NCI-H345 (cell line): ENCODE measurements at places on chromosomes 1 and 21.
A peak's percentile ranks its signal among the peaks of the same experiment; 100 is the strongest.

- DNase-seq, result peak; percentile 85
Observed at GRCh38 chr1:155000411-155000725, 2.2 kb upstream of the ZBTB7B start.

DNA sequence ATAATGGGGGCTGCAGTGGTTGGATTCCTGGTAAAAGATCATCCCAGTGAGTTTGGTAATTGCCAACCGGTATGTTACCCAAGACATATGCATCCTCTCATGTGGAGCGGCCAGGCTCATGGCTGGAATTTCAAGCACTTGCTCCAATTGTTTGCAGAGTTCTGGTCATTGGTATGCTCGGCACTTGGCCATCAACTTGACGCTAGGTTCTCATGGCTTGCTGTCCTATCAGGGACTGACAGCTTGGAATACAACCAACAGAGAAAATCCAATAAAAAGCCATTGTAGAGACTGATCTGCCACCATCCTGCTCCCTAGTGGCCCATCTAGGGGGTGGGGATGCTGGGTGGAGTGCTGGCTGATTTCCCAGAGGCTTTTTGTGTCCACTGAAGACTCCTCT, 120.9 kb downstream of the EDEM3 start:
- DNase-seq, result no peak

DNA sequence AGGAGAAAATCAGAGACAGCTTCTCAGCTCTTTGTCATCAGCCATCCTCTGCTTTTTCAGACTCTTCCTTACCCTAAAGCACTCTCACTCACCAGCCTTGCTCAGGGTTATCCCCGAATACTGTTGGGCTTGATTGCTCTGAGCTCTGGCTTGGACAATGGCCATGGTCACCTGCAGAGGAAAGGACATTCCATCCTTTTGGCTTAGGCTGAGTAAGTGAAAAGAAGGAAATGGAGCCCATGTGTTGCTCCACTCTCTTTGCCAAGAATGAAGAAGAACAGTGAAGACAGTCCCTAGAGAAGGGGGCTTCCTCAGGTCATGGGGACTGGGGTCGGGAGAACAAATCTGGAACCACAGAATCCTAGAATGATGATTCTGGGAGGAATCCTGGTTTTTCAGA, 2.3 kb downstream of the MTMR11 start:
- no peak for DNase-seq

DNA sequence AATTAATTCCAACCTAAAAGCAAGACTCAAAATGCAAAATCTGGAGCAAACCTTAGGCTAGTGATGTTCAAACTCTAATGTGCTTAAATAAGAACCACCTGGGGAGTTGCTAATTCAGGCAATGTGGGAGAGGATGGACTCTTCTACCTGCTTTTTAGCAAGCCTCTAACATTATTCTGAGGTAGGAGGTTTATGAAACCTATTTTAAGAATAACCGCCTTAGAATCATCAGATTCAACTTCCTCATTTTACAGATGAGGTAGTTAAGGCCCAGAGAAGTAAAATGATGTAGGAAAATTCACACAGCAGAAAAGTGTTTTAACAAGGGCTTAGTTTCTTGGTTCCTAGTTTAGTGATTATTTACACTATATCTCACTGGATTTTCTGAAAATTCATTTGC, 8.6 kb upstream of the NTNG1 start:
- DNase-seq, result no peak

DNA sequence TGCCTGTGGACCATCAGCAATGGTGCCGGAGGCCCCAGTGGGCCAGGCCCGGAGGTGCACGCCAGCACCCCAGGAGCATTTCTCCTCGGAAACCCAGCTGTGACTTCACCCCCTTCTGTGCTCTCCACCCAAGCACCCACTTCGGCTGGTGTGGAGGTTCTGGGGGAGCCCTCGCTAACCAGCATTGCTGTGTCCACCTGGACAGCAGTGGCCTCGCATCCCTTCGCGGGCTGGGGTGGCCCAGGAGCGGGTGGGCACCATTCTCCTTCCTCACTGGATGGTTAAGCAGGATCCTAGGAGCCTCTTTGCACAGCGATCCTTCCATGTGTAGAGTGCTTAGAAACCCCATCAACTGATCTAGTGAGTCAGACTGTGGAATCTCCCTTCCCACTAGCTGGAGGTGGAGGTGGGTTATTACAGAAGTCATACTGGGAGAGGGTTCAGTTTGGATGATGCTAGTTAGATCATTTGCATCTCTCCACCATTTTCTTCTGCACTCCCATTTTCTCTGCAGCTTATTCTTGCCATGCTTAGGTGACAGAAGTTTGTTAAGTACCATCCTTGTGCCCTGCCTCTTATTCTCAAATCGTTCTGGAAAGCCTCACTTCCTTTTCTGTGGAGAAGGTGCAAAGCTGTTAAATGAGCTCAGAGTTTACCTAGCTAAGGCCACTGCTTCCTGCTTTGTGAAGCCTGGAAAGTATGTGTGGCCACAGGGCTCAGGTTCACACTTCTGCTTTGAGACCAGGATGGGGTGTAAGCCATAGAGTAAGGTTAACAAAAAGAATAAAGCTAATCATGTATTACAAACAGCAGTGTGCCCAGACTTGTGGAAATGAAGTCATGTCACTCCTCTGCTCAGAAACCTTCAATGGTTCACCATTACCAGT, 32.3 kb downstream of the TBX19 start:
- DNase-seq, result no peak

- no peak for DNase-seq
Observed at GRCh38 chr21:41751611-41752011, 15.2 kb downstream of the RIPK4 start.

DNA sequence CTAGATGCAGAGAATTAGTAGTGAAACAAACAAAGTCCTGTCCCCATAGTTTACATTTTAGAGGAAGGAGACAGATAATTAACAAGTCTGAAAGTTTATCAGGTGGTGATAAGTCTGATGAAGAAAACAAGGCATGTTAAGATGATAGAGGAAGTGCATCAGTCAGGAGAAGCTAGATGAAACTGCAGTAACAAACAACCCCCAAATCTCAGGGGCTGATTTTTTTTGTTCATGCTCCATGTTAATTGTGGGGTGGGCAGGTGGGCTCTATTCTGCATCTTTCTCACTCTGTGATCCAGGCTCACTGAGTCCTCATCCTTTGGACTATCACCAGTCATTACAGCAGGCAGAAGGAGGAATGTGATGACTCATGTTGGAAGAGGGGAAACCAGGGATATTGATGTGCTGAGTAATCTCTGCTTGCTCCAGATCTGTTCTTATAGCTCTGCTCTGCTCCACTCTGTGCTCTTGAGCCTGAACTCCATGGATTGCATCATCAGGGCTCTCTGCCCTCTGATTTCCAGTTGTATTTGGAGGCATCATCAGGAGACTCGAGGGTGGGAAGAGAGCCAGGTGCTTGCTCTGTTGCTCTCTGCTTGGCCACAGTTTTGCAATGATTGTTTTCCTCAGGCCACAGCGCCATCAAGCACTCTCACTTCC, 166.9 kb downstream of the IER5 start:
- no peak for DNase-seq

DNA sequence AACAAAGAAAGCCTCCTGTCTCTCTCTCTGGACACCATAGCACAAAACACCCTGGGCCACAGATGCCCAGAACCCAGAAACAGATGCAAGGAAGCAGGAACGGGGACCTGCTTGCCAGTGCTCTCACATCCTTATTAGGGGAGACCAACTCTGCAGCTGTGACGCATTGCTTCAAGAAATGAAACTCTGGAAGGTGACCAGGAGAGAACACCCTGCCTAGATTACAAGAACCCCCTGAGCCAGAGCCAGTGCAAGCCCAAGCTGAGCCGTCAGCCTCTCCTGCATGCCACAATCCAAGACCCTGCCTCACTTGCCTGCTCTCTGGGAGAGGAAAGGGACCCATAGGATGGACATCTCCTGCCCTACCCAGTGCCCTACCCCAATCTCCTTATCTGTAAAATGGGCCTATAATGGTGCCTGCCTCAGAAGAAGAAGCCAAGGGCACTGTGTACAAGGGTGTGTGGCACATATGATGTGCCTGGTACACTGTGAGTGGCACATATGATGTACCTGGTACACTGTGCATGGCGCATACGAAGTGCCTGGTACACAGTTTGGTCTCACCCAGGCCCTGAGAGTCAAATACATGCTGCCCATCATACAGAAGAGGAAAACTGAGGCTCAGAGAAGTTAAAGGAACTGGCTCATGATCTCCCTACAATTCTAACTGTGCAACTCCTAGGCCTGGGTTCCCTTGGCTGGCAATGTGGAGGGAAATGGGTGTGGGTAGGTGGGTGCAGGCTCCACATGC, 16.8 kb upstream of the FAM131C start:
- DNase-seq, result no peak

- no peak for DNase-seq
Observed at GRCh38 chr1:153612755-153613331, at the start of gene S100A16. S100A16 (minus strand) TSS chr1:153613137; CDS start chr1:153608151, 4,986 bp downstream.

- no peak for DNase-seq
Observed at GRCh38 chr1:95017775-95018174, 55.0 kb downstream of the ALG14 start.

GRCh38 chr1:116989835-116990234, 11.7 kb upstream of the CD101 start:
- no peak for DNase-seq

DNA sequence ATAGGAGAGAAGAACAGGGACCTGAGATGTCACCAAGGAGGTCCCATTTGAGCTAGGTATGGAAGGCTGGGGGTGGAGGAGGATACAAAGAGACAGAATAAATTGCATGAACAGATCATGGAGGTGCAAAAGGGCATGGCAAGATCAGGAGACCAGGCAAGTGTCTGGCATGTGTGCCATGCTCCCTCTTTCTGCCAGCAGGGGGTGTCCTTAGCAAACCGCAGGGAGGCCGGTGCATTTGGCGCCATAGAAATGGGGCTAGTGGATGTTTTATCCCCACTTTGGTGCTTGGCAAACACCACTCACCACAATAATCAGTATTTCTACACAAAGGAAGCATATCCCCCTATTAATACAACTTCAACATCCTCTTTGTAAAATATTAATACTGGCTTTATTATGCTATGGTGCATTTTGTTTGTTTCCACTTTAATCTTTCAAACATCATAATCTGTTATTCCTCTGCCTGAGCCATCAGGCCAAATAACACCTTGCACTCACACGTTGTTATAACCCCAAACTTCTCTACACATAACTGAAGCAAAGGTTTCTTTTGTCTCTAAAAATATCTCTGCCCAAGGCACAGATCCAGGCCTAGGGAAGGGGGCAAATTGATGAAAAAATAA, 25.9 kb downstream of the S100A6 start:
- DNase-seq, result peak; percentile 78

- peak; percentile 75 for DNase-seq
Observed at GRCh38 chr1:9128520-9129265, at the start of gene GPR157. GPR157 (minus strand) TSS chr1:9129102; CDS start chr1:9129027, 75 bp downstream.

- no peak for DNase-seq
Observed at GRCh38 chr1:66256629-66257572, 277.1 kb upstream of the SGIP1 start.

DNA sequence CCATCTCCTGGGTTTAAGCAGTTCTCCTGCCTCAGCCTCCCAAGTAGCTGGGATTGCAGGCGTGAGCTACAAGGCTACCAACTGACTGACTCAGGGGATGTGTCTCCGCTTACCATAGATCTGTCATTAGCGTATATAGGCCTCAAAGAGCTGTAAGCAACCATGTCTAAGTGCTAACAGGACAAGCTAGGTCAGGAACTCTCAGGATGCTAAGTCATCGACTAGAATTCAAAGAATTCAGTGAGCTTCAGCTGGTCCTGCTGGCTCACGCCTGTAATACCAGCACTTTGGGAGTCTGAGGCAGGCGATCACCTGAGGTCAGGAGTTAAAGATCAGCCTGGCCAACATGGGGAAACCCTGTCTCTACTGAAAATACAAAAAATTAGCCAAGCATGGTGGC, 29.5 kb downstream of the CAPN2 start:
- DNase-seq, result no peak

DNA sequence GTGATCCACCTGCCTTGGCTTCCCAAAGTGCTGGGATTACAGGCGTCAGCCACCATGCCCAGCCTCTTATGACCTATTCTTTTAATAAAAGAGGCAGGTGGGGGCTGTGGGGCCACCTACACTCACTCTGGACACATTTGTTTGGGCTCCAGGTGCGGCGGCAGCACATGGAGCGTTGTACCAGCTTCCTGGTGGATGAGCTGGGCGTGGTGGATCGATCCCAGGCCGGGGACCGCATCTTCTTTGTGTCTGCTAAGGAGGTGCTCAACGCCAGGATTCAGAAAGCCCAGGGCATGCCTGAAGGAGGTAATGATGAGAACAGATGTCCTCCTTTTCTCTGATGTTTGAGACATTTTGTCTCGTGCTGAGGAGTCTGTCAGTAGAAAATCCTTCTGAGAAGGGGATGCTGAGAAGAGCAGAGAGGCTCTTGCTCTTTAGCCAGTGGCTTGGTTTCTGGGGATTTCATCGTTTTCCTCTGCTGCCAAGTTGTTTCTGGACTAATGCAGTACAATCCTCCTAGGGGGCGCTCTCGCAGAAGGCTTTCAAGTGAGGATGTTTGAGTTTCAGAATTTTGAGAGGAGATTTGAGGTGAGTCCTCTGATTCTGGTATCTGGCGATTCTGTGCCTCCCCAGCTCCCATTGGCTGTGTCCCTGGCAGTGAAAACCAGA, 17.9 kb upstream of the MIIP start:
- no peak for DNase-seq

- no peak for DNase-seq
Observed at GRCh38 chr21:37763298-37763697, 153.0 kb downstream of the KCNJ6 start.

- DNase-seq, result peak; percentile 89
Observed at GRCh38 chr21:44297525-44298290, 2.1 kb upstream of the PFKL start.

GRCh38 chr1:3660704-3661103, 8.4 kb downstream of the TP73 start:
- DNase-seq, result no peak

- no peak for DNase-seq
Observed at GRCh38 chr1:25140073-25140797, 92.1 kb downstream of the SYF2 start.

GRCh38 chr1:94716965-94717364, 103.2 kb upstream of the SLC44A3 start:
- no peak for DNase-seq

GRCh38 chr1:199646761-199647160, 380.7 kb upstream of the NR5A2 start:
- DNase-seq, result no peak

- DNase-seq, result no peak
Observed at GRCh38 chr1:210588357-210588756, 259.7 kb downstream of the HHAT start.

- no peak for DNase-seq
Observed at GRCh38 chr1:212461916-212462660, 29.4 kb downstream of the NENF start.
